Left renal pelvis (tissue), 4 donors: ENCODE measurements at places on chromosomes 6 and 20.

GRCh38 chr6:111662794-111663593 lies 57.3 kb upstream of the TRAF3IP2 start:
- no peak for DNase-seq

GRCh38 chr6:148516617-148517016 lies 174.0 kb downstream of the SASH1 start:
- no peak for DNase-seq

DNA sequence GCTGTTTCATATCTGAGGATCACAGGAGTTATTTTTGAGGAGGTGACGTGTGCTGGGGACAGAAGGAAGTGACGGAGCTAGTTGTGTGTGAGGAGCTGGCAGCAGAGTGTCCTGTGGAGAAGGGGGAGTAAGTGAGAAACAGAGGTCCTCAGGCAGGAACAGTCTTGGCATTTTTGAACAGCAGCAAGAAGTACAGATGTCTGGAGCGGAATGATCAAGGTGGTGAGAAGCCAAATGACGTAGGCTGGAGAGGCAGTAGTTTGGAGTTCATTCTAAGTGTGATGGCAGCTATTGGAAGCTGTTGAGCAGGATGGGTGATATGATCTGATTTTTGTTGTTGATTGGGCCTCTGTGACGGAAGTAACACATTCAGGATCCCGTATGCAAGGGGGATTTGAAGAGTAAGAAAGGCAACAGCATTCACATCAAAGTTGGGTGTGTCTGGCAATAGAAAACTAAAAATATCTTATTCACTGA lies 52.3 kb downstream of the SOBP start:
- DNase-seq: no peak

DNA sequence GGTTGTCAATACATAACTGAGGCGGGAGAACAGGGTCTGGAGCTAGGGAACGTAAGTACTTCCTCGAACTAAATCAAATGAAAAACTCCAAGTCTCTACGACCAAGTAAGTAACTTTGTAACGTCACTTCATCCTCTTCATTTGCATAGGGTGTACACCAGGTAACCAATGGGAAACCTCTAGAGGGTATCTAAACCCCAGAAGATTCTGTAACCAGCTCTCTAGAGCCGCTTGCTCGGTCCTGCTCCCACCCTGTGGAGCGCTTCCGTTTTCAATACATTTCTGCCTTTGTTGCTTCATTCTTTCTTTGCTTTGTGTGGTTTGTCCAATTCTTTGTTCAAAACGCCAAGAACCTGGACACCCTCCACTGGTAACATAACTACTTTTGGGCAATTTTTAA lies 133.5 kb upstream of the TMEM170B start:
- no peak for DNase-seq

DNA sequence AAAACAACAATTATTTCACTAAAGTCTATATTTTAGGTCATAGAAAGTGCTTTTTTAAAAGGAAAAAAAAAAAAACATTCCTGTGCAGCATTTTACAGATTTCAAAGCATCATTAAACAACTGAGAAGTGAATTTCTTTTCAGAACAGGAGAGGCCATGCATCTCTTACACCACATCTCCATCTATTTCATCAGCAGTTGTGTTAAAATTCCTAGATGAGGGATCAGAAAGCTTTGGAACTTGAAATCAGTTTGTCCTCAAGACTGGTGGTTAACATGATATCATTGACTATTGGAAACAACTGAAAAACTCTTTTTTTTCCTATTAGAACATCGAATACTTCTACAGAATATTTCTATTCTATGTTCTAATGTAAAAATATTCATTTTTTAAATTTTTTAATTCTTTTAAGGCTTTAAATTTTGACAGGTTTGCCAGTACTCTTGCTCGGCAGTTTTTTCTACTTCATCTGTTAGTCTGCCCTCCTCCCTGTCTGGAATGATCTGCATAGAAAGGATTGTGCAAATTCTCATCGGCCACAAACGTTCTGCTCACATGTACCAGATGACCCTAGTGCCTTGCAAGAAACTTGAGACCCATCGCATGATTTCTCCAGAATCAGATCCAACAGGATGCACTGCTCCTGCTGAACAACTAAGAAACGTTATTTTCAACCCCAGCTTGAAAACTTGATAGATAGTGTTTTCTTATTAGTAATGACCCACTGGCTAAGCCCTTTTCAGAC lies 411.0 kb upstream of the AGPAT4 start:
- DNase-seq: no peak

GRCh38 chr6:31086788-31087440 lies 25.5 kb downstream of the C6orf15 start:
- no peak for DNase-seq

DNA sequence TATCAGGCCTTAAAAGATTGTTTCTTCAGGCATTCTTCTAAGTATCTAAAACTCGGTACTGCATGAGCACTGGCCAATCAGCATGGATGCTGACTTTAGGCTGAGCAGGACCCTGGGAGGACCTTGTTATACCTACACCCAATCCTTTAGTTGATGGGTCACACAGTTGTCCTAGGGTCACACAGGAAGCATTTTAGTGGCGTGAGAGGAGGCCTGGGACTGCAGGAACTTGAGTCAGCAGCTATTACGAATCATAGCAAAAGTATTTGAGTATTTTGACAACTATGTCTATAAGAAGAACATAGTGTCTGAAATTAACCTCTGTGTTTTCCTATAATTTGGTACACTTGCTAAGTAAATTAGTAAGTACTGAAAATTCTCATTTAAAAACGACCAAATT lies 741.4 kb downstream of the HACE1 start:
- no peak for DNase-seq

GRCh38 chr6:33914645-33915044 lies 110.8 kb upstream of the MLN start:
- DNase-seq: no peak

GRCh38 chr20:10264166-10264558 lies 45.5 kb downstream of the SNAP25 start:
- DNase-seq: no peak

DNA sequence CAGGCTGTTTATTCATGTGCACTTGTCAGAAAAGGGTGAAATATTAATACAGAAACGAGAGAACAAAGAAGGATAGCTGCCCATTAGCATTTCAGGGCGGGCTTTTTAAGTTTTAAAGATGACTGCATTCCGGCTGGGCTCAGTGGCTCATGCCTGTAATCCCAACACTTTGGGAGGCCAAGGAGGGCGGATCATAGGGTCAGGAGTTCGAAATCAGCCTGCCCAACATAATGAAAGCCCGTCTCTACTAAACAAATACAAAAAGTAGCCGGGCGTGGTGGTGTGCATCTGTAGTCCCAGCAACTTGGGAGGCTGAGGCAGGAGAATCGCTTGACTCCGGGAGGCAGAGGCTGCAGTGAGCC lies 130.5 kb downstream of the HFE start:
- no peak for DNase-seq

DNA sequence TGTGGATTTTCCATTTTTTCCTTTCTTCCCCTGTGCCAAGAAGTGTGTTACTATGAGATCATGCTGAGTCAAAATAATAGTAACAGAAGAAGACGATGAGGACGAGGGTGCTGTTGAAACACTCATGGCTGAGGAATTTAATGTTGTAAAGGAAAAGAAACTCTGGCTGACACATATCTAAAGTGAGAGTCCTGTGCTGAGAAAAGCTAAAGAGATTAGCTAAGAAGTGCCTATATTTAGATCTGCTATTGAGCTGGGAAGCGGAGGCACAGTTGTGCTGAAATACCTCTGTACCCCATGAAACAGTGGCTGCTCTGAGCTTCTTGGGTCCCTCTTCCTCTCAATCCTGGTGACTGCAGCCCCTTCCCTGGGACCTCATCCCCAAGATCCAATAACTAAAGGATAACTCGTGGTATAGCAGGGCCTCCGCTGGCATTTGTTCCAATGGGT lies 1.1 kb upstream of the SYTL3 start:
- no peak for DNase-seq

DNA sequence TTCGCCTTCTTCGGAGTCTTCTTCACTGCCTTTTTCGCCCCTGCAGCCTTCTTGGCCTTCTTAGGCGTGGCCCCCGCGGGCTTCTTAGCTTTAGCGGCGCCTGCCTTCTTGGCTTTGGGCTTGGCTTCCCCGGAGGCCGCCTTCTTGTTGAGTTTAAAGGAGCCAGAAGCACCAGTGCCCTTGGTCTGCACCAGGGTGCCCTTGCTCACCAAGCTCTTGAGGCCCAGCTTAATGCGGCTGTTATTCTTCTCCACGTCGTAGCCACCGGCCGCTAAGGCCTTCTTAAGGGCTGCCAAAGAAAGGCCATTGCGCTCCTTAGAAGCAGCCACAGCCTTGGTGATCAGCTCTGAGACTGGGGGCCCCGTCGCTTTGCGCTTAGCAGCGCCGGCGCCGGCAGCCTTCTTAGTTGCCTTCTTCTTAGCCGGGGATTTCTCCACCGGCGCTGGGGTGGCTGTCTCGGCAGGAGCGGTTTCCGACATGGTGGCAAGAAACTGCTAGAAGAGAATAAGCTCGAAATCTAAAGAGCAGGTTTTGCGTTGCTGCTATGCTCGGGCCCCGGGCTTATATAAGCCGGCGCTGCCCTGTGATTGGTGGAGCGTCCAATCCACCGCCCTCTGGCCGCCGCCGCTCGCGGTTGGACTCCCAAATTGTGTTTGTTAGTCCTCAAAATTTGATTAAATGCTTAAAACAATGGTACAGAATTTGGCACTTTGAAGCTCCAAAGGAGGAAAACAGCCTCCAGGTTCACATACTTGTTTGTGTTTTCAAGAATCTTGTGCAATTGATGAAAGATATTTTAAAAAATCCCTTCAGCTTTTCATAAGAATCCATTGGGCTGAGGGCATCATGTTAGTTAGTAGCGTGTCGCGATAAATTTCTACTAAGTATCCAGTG lies 44.9 kb downstream of the OR2B2 start:
- DNase-seq: no peak

DNA sequence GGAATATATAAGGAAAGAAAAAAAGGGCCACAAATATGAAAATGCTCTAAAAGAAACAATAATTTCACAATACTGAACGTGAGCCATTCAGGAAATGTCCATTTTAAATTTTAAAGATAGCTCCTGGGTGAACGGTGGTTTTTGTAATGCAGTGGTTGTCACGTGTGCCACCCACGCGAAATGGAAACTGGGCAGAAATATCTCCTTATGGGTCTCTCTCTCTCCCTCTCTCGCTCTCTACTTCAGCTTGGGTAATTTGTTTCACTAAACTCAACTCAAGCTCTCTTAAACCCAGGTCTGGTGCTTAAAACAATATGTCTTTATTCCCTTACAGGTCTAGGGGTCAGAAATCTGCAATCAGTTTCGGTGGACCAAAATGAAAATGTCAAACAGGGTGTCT lies 150.8 kb downstream of the OR2B2 start:
- no peak for DNase-seq

DNA sequence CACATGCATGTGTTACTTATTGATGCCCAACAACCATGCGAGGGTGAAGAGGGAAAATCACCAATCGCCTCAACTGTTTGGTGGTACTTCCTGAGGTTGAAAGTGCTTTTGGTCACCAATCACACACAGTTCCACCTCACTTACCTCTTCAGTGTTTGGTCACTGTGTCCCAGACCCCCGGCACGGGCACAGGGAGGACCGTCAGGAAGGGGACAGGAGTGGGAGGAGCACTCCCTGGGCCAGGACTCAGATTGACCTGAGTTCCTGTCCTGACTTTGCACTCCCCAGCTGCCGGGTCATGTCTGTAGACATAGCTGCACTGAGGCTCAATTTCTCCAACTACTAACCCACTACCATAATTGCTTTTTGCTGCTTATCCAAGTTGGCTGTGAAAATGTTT lies 74.2 kb upstream of the PBOV1 start:
- DNase-seq: no peak
